ENCODE measurements at places on chromosomes 3 and 15.

DNA sequence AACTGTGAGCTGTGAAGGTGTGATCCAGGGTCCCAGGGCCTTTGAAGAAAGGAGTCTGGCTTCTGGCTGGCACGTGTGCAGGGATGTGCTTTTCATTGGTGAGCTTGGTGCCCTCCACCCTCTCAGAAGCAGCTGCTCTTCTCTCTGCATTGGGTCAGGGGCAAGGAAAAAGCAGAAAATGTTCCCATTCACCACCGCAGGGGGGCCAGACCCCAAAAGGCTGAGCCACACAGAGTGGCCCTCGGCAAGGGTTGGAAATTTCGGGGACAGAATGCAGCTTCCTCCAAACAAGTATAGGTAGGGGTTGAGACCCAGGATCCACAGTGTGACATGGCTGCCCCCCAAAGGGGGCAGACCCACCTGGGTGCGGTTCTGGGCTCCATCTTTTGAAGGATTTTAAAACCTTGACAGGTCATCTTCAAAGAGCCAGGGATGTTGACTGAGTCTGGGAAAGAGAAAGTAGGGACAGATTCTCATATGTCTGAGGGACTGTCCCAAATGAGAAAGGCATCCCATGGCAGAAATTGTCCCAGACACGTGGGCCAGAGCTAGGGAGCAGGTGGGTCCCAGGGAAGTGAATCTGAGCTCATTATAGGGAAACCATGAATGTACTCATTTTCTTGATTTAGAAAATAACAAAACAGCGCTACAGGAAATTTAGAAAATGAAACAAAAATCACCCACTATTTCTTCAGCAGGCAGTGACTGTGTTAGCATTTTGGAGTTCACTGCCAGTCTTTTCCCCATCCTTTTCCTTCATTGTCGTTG, 2.7 kb downstream of the CSK start:
- DNase-seq, result no peak

DNA sequence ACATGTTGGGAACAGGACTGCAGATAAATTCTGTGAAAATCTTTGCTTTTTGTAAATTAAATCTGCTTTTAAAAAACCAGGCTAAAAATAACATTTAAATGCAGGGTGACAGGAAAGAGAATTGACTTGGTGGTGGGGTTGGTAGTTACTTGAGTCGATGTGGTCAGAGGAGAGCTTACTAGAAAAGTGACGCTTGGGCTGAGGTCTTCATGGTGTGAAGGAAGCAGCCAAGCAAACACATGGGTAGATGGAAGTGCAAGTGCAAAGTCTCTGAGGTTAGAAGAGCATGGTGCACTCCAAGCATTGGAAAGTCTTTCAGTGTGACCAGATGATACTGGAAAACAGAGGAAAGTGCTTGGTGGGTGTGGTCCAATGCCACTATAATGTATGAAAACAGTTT, 86.4 kb upstream of the THBS1 start:
- DNase-seq, result no peak

GRCh38 chr3:4710191-4710590, 217.0 kb downstream of the ITPR1 start:
- no peak for DNase-seq

DNA sequence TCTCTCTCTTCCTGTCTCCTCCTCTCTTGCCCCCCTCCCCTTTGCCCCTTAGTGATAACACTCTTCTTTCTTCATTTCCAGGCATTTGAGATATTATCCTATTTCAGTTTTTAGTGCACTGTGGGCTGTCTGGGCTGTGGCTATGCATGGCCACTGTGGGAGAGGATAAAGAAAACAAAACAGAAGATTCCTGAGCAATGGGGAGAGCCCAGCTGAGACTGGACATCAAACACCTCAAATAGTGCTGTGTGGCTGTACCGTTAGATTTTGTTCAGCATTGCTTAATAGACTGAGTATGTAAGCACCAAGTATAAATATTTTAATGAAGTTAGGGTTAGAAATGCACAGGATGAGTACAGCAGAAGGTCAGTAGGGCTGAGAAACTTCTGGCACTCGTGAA, 7.9 kb upstream of the GBE1 start:
- no peak for DNase-seq

DNA sequence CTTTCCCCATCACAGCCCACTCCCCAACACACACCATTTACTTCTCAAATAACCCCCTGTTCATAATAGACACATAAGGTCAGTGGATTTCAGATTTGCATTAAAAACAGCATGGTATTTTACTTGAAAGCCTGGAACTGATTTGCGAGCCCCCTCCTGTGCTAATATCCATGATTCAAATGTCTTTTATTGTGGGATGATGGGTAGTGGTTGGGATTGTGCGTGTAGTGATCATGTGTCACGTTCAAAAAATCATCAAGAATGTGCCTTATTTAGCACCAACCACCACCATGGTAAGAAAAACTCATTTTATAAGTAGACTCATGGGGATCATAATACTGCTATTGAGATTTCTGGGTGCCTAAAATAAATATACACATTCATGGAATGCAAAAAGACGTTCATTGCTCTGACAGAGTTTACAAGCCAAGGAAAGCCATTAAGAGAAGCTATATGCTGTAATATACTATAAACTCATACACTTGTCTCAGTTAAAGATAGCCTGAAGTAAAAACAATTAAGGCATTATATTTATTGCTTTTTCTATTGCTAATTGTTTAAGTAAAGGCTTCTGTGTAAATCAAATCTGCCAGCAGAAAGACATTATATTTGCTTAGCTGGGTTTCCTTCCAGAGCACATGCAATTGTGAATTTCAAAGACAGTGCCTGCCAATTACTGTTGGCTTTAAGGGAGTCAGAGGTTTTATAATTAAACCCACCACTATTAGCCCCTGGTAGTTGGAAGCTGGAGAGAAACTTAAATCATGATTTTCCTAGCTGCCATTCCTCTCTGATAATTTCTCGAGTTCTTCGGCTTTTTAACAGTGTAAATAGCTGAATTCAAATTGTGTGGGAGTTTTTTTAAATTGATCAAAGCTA, 4.0 kb downstream of the TRAT1 start:
- no peak for DNase-seq
